Endodermal cell (in vitro differentiated cells): ENCODE measurements at places on chromosomes 2 and 18. TPM values are rescaled to one million over a fixed set of nuclear protein-coding genes. Genes with fewer than 3 reads are reported as not detected.

The NIF3L1 gene
- total RNA-seq: 35.0 to 60.3 TPM (median 59.4 TPM) in 3 replicates

The KYNU gene
- total RNA-seq: 1.0 and 1.2 TPM in 2 replicates

The ASXL3 gene
- 0.56 and 1.1 TPM in 2 replicates for total RNA-seq

The STPG4 gene
- 0.40 to 0.42 TPM (median 0.42 TPM) in 3 replicates for total RNA-seq

The CAMKMT gene
- 31.4 to 49.6 TPM (median 35.1 TPM) in 3 replicates for total RNA-seq

The UGT1A5 gene
- total RNA-seq: not detected in 2 replicates

GRCh38 chr18:23226930-23227725 is 91.8 kb downstream of the CABLES1 start:
- no peak overlapping the region for H3K27ac ChIP-seq
- no peaks in the 10 kb centered on the region for H3K4me1 ChIP-seq
- no peak for DNase-seq
- no peaks in the 10 kb centered on the region for H3K27me3 ChIP-seq

GRCh38 chr18:46810481-46811000 is 53.7 kb upstream of the ST8SIA5 start:
- H3K36me3 ChIP-seq: no peaks in the 10 kb centered on the region
- H3K4me1 ChIP-seq: no peaks in the 10 kb centered on the region
- DNase-seq: no peak
- no peak overlapping the region for H3K27ac ChIP-seq
- no peaks in the 10 kb centered on the region for H3K27me3 ChIP-seq

DNA sequence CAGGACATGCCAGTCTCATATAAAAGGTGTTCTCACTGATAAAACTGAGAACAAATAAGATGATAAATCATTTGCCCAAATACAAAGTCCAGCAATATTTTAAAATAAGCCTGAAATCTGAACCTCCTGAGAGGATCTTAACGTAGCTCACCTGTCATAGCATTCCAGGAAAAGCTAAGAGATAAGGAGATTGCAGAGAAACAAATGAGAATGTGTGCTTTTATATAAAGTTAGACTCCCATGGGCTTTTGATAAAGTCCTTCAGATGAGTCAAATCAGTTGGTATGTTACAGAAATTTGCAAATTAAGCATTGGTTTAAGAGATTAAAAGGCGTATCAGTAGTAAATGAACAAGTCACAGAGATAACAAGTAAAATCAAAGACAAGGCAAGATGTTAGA is 452.9 kb upstream of the CHAC2 start:
- H3K4me3 ChIP-seq: no peak overlapping the region
- no peaks in the 10 kb centered on the region for H3K4me1 ChIP-seq
- no peak overlapping the region for H3K27ac ChIP-seq
- H3K27me3 ChIP-seq: no peaks in the 10 kb centered on the region

GRCh38 chr2:64982311-64982857 is 6.8 kb upstream of the SLC1A4 start:
- no peaks in the 10 kb centered on the region for H3K4me1 ChIP-seq
- no peak overlapping the region for H3K27ac ChIP-seq
- H3K27me3 ChIP-seq: peaks cover 14% of the 10 kb centered on the region
- H3K4me3 ChIP-seq: no peak overlapping the region
- H3K36me3 ChIP-seq: no peaks in the 10 kb centered on the region

DNA sequence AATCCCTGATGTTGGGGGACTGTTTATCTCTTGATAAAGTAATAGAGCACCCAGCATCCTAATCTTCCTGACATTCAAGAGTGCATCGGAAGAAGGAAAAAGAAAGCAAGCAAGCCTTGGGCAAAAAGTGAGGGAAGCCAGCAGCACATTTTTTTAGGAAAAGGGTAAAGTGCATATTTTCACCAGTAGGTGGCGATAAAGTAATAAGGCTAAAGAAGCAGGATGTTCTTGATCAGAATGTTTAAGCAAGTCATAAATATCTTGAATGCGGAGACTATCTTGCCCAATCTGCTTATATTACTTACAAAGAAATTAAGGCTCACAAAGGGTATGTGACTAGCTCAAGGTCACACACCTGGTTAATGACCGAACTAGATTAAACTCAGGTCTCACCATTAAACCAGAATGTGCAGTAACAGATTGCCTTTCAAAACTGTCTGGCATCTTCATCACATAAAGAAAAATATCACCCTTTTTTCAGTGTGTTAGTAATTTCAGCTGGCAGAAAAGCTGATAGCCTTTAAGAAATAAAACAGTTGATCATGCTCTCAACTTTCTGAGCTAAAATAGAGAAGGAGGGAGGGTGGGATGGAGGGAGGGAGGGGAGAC is 83.8 kb downstream of the VIT start:
- no peak for DNase-seq
- no peaks in the 10 kb centered on the region for H3K4me1 ChIP-seq
- H3K4me3 ChIP-seq: no peak overlapping the region
- H3K36me3 ChIP-seq: no peaks in the 10 kb centered on the region
- no peak overlapping the region for H3K27ac ChIP-seq

DNA sequence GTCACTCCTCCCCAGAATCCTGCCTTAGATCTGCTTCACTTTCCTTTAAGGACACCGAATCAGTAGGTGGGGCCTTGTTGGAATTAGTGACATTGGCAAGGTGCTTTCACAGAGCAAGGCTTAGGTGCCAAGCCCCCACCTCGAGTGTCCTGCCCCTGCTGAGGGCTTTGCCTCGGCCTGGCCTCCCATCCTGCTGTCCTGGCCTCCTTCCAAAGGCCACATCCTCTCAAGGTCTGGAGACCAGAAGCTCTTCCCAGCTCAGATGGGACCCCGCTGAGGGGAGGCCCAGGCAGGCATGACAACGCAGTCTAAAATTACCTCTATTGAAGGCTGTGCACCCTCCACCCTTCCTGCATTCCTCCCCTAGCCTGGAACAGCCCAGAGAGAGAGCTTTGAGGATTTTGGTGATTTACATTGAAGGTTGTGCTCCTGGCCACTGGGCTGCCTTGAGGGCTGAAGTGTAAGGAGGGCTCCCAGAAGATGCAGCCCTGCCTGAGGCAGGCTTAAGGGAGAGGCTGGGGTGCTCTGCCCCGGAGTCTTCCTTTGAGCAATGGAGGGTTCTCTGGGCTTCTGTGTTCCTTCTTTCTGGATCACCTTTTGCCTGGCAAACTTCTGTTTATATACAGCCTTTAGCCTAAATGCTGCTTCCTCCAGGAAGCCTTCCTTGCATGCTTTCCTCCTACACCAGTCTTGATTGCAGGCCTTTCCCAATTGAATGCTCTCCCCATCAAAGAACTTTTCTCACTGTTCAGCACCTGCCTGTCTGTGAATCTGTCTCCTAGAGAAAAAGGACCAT is 154.4 kb downstream of the DDX1 start:
- H3K4me1 ChIP-seq: peaks cover 9% of the 10 kb centered on the region
- peaks cover 5% of the 10 kb centered on the region for H3K27me3 ChIP-seq
- DNase-seq: peak; percentile 47
- H3K36me3 ChIP-seq: no peaks in the 10 kb centered on the region
- H3K4me3 ChIP-seq: no peak overlapping the region
- H3K27ac ChIP-seq: no peak overlapping the region

- peak overlapping the region; percentile 67 for H3K4me3 ChIP-seq
- DNase-seq: no peak
- H3K27me3 ChIP-seq: no peaks in the 10 kb centered on the region
- H3K36me3 ChIP-seq: no peaks in the 10 kb centered on the region
- H3K27ac ChIP-seq: no peak overlapping the region
- peaks cover 9% of the 10 kb centered on the region for H3K4me1 ChIP-seq
These were observed 93.7 kb upstream of the RBBP8 start for GRCh38 chr18:22839340-22839821.

- no peak overlapping the region for H3K4me3 ChIP-seq
- DNase-seq: no peak
- no peaks in the 10 kb centered on the region for H3K4me1 ChIP-seq
- H3K27me3 ChIP-seq: no peaks in the 10 kb centered on the region
These were observed 96.4 kb upstream of the NOL4 start for GRCh38 chr18:34321066-34321465.

DNA sequence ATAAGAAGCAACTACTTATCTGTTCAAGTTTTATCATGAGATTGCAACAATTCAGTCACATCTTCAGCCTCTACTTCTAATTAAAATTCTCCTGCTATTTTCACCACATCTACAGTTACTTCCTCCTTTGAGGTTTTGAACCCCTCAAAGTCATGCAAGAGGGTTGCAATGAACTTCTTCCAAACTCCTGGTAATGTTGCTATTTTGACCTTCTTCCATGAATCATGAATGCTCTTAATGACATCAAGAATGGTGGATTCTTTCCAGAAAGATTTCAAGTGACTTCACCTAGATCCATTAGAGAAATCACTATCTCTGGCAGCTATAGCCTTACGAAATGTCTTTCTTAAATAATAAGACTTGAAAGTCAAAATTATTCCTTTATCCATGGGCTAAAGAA is 1052.8 kb upstream of the NRXN1 start:
- H3K36me3 ChIP-seq: no peaks in the 10 kb centered on the region
- DNase-seq: no peak
- no peak overlapping the region for H3K4me3 ChIP-seq
- H3K27me3 ChIP-seq: no peaks in the 10 kb centered on the region
- H3K27ac ChIP-seq: no peak overlapping the region
- H3K4me1 ChIP-seq: no peaks in the 10 kb centered on the region

DNA sequence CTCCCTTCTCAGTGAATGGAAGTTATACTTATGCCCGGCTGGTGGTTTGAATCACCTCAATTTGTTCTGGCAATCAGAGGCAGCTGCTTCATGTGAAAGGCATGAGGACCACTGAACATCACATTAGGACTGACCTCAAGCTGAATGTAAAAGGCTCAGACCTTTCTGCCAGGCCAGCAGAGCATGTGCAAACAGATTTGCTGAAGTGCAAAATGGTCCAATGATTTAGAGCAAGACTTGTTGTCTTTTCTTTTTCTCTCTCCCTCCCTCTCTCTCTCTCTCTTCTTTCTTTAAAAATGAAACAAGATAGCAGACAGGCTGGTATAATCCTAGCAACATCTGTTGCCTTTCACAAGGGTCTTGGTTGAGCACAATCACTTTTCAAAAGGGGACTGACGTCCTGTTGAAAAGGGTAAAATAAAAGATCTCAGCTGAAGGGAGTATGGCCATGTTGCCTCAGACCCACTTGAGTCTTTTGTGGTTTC is 13.3 kb upstream of the CDH7 start:
- no peaks in the 10 kb centered on the region for H3K27me3 ChIP-seq
- H3K4me3 ChIP-seq: no peak overlapping the region
- H3K4me1 ChIP-seq: no peaks in the 10 kb centered on the region
